ENCODE measurements at places on chromosomes 16 and 17.

GRCh38 chr16:21026846-21027245 lies 123.8 kb downstream of the DNAH3 start:
- DNase-seq: no peak

DNA sequence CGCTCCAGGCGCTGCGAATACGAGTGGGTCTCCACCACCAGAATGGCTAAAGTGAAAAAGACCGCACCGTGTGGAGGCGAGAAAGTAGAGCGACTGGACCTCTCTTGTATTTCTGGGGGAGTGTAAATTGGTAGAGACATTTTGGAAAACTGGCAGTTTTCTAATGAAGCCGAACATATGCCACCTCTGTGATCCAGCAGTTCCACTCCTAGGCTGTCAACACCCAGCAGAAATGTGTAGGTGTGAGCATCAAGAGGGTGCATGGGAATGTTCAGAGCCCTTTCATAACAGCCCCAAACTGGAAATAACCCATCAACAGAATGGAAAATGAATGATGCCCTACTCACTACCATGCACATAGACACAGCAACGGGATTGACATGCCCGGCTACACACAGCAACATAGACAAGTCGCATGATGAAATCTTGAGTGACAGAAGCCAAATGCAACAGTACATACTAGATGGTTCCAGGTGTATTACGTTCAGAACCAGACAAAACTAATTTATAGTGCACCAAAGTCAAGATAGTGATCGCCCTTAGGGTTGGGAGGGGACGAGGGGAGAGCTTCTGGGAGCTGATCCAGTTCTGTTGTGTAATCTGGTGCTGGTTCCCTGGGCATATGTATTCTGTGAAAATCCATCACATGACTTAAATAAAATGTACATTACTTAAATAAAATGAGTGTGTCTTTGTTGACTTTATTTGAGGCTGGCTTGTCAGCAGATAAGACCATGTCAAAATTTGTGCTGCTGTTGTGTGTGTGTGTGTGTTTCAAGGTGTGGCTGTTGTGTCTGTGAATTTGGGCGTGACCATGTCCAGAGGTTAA lies 877 bp upstream of the BCL7C start:
- peak; percentile 15 for DNase-seq

GRCh38 chr16:84718-85406 lies 6.8 kb downstream of the MPG start:
- no peak for DNase-seq

DNA sequence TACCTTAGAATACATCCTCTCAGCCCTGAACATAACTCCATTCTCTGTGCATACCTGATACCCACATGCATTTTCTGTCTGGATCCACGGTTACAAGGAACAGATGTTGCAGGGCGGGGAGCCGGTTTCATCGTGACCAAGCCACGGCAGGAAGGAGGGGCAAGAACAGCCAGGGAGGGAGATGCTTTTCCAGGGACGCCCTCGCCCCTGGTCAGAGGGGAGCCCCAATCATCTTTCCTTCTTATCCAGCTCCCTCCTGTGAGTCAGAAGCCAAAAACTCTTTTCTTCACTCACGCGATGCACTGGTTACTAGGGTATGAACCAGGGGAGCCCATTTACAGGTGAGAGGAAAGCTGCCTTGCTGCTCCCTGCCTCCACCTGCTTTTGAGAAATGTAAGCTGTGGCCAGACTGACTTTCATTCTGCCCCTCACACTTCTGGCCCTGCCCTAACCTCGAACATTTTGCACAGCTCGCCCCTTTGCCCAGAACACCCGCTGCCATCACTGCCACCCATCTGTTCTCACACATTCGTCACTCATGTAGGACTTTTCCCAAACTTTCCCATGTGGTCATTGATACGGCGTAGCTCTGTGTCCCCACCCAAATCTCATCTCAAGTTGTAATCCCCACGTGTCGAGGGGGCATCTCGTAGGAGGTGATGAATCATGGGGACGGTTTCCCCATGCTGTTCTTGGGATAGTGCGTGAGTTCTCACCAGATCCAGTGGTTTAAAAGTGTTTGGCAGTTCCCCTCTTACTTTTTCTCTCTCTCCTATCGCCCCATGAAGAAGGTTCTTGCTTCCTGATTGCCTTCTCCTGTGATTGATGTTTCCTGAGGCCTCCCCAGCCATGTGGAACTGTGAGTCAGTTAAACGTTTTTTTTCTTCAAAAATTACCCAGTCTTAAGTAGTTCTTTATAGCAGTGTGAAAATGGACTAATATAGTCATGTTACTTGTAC lies 20.5 kb downstream of the FOXL1 start:
- no peak for DNase-seq

DNA sequence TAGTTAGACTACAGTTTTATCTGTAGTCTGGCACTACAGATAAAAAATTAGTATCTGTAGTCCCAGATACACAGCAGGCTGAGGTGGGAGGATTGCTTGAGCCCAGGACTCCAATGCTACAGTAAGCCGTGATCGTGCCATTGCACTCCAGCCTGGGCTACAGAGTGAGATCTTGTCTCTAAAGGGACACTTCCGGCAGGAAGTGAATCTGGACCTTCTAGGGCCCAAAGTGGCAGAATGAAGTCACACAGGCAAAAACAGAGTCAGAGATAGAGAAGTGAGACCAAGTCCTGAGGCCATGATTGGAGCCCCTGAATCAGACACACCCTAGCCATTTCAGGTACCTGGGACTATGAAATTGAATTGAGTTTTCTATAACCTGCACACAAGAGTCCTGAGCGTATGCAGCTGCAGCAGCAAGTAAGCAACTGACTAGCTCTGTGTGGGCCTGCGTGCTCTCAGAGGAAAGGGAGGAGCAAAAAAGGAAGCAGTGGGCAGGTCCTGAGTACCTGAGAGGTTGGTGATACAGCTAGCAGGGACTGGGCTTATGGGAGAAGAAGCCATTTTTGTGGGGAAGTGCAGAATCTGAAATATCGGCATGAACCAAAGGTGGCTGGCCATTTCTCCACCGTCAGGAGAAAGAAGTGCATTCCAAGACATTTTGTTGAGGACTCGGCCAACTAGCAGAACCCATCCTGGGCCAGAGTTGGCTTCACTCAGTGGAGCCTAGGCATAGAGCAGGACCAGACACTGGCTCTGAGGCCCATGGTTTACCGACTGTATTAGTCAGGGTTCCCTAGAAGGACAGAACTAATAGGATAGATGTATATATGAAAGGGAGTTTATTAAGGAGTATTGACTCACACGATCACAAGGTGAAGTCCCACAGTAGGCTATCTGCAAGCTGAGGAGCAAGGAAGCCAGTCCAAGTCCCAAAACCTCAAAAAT lies 27.2 kb upstream of the BRD7 start:
- no peak for DNase-seq

Data from globus pallidus (tissue), 1 donor.